Fibroblast of skin of scalp (primary cell): ENCODE measurements at places on chromosomes 3 and 15.

DNA sequence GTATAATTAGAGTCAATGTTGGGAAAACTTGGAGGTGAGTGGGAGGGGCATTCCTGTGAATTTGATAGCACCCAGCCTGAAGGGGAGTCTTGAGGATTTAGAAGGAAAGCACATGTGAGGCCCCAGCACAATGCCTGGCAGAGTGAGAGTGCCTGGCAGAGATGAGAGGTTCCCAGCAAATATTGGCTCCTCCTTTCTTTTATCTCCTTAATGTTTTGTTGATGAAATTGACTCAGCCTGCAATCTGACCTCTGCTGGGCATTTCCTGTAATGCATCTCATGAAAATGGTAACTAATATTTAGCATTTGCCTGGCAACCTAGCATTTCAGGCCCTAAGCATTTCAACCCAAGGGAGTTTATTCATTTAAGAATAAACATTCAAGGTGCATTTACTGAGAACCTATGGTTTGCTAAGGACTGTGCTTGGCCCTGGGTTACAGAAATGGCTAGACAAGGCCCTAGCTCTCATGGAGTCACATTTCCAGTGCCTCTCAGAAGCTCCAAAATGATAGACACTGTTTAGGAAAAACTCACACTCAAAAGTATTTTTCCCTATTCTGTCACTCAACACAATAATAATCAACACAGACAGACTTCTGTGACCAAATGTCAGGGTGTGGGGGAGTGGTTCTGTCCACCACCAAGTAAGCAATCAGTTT is 19.0 kb downstream of the PDHB start:
- DNase-seq = peak; percentile 69

DNA sequence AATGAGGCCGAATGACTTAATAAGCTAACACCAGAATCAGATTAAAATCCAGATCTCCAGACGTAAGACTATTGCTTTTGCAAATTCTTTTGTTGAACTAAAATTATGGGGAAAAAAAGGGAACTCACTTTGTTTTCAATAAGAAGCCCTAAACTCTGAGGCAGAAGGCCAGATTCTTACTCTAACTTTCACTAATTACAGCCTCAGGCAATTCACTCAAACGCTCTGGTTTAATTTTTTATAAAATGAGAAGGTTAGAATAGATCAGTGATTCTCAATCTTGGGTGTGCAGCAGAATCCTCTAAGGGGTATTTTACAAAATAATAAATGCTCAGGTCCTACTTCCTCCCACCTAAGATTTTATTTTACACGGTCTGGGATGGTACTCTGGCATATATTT is 38.1 kb downstream of the C3orf70 start:
- no peak for DNase-seq

DNA sequence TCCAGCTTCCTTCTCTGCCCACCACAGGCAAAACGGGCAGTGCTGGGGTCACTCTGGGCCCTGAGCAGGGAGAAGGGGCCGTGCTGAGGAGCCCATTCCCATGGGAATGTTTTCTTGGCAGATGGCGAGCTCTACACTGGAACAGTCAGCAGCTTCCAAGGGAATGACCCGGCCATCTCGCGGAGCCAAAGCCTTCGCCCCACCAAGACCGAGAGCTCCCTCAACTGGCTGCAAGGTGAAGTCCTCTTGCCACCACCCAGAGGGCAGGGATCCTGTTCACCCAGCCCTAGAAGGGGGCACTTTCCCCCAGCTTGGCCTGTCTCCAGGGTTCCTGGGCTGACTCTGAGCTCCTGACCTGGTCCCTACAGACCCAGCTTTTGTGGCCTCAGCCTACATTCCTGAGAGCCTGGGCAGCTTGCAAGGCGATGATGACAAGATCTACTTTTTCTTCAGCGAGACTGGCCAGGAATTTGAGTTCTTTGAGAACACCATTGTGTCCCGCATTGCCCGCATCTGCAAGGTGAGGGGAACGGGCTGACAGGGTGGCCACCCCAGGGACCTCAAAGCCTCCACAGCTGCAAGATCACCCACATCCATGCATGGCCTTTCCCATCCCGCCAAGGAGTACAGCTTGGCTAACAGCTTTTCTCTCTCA is 12.4 kb downstream of the CIB1 start:
- DNase-seq = peak; percentile 86

GRCh38 chr3:139546772-139547171 is 7.2 kb upstream of the RBP1 start:
- no peak for DNase-seq

DNA sequence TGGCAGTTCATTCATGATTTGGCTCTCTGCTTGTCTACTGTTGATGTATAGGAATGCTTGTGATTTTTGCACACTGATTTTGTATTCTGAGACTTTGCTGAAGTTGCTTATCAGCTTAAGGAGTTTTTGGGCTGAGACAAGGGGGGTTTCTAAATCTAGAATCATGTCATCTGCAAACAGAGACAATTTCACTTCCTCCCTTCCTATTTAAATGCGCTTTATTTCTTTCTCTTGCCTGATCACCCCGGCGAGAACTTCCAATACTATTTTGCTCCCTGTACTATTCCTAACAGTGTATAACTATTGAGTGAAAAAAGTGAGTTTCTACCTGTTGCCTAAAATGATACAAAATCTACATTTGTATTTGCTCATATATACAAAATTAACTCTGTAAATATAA is 128.3 kb downstream of the ULK4 start:
- no peak for DNase-seq

GRCh38 chr3:15342945-15343344 is 10.6 kb upstream of the SH3BP5 start:
- DNase-seq = no peak

GRCh38 chr3:129689036-129689435 is 82.6 kb upstream of the PLXND1 start:
- no peak for DNase-seq

DNA sequence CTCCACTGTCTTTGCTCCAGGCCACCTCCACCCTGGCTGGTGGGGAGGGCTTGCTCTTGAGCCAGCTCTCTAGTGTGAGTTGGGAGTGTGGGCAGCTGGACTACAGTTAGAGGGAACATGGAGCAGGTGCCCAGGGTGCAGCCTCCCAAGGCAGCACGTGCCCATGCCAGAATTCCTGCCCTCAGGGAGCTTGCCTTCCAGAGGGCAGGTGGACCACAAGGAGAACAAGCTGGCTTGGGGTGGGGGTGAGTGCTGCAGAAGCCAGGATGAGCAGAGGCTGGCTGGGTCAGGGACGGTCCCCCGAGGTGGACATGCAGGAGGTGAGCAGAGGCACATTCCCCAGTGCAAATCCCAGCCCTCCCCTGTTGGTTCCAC is 89.5 kb downstream of the VGLL4 start:
- DNase-seq = no peak

DNA sequence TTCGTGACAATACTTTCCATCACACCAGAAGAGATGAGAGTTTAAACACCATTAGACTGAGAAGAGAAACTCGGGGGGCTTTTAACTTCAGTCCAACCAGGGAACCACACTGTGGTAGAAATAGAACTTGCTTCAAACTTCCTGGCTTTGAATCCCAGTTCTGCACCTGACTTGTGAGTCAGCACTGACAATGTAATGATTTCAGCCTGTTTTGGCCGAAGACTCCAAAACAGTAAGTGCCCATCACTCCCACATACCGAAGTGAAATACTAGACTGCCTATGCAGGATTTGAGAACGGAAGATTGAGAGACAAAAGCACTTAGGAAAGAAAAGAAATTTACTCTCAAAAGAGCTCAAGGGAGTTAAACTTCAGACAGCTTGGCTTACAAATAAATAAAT is 27.0 kb downstream of the C2CD4B start:
- DNase-seq = no peak

DNA sequence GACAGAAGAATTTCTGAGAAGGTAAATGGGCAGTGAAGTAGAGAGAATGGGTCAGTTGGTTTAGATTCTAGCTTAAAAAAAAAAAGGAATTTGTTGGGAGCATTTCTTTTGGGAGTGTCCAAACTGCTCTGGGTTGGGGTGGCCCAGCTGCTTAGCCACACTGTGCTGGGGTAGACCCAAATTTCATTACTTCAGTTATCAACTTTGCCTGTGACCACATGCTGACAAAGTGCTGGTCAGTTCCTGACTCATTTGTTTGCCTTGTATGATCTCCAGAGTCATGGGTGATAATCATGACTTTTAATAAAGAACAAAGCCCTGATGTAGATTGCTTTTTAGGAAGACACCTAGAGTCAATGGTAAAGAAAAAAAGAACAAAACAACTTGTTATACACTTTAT is 121.5 kb upstream of the FGF7 start:
- DNase-seq = no peak

- peak; percentile 7 for DNase-seq
Measured at GRCh38 chr3:54772051-54772450, 155.8 kb downstream of the LRTM1 start.

DNA sequence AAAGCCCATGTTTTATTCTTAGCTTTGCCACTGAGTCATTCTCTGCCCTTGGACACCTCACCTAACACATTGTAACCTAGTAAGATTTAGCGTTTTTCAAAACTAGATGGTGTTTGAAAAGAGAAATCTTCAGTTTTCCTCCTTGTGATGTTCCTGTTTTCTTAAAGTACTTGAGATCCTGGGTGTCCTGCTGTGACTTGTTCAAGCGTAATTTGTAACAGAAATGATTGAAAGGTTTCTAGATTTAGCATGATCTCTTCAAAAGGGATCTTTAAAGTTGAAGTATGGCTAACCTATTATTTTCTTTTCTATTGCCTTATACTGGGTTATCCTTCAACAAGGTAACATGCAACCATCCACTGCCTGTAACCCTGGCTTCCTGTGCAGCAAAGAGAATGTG is 32.6 kb upstream of the SPATA16 start:
- DNase-seq = no peak

- DNase-seq = no peak
Measured at GRCh38 chr15:97045666-97046421, 715.3 kb downstream of the NR2F2 start.

DNA sequence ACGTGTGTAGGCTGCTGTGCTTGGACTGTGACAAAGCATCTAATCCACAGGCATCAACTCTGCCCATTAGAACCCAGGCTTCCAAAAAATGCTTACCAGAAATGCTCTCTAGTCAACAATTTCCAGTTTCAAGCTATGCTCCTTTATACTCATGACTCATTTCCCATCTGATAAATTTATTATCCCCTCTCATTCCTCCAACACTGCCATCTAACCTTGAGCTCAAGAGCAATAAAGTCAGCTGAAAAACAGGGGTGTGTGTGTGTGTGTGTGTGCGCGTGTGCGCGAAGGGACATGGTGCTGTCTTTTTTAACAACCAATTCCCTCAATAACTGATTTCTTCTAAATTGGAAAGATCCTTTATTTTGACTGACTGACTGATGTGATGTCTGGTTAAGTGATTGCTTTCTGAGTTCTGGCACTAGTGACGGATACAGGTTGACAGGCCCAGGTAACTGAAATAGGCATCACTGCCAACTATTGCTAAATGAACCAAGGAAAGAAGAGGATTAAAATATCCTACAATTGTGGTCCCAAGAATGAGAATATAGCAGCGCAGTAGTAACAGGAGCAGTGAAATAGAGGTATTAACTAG is 405.5 kb downstream of the ZNF385D start:
- DNase-seq = no peak

DNA sequence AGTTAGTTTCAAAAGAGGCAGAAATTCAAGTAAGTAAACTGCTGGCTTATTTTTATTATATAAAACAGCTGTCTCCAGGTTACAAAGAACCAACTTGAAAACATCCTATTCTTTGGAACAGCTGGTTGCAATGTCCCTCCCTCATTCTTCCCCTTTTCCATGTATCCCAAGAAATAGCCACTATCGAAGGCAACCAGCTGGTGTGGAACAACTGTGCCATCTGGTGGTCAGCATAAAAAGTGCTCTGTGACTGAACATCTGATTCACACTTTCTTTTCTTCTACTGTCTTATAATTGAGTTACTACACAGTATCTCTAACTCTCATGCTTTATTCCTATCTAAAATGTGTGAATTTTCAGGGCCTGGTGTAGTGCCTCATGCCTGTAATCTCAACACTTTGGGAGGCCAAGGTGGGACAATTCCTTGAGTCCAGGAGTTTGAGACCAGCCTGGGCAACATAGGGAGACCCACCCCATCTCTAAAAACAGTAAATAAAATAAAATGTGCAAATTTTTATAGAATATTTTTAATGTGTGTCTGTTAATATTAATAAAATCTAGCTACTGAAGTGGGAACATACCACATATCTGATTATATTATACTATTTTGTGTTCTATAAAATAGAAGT is 9.6 kb downstream of the OSBPL11 start:
- peak; percentile 75 for DNase-seq

DNA sequence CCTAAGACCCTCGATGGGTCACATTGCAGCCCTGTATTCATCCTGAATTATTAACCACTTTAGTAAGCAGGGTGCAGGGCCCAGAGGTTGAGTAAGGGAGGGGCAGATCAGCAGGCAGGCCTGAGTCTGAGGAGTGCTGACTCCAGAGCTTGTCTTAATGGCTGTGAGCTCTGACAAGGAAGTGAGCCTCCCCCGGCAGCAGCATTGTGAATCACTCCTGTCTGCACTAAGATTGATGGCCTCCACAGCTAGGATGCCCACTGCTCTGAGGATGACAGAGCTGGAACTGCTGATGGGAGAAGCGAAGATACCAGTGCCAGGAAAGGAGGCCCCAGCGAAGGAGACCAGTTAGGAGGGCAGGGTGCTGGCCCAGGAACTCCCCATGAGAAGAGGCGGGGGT is 46.5 kb upstream of the CCDC174 start:
- no peak for DNase-seq

- peak; percentile 75 for DNase-seq
Measured at GRCh38 chr3:78645628-78646310, 1122.0 kb downstream of the ROBO1 start.

GRCh38 chr3:190175490-190175889 is 54.8 kb upstream of the P3H2 start:
- no peak for DNase-seq

DNA sequence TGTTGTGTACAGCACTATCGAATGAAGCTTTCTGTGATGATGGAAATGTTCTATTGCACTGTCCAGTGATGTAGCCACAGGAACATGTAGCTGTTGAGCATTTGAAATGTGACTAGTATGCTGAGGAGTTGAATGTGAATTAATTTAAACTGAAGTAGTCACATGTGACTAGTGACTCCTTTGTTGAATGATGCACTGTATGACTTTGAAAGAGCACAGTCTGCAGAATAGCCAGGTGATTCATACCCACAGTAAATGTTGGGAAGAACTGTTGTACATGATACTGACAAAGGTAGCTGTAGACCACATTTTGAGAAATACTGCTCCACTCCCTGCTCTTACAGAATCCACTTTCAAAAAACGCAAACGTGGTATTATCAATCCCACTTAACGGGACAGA is 34.0 kb upstream of the ACTL6A start:
- DNase-seq = no peak
